ENCODE measurements at places on chromosomes 7 and 10.

DNA sequence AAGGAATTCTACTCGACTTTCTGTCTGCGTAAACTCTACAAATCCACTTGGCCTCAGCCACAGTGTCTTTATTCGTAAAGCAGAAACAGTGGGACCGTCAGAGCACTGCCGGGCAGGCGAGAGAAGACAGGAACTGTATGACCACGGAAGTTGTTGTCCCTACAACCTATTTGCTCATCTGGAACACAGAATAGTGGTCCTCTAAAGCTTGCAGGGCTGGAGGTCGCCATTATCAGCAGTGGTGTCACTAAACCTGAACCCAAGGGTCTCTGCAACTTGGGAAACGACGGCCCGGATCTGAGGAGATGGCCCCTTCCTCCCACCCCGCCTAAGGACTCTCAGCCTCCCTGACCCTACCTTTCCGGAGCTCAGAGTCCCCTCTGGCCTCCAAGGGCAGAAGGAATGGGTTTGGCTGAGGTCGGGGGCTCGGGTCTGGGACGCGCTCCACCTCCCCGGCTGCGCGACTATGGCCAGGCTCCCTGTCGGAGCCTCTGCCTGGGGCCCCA, 442 bp downstream of the STYXL1 start:
- DNase-seq = no peak

GRCh38 chr7:44484482-44485313, 5.8 kb downstream of the NUDCD3 start:
- DNase-seq = no peak

GRCh38 chr7:84195295-84196060, 889 bp upstream of the SEMA3A start:
- DNase-seq = no peak

DNA sequence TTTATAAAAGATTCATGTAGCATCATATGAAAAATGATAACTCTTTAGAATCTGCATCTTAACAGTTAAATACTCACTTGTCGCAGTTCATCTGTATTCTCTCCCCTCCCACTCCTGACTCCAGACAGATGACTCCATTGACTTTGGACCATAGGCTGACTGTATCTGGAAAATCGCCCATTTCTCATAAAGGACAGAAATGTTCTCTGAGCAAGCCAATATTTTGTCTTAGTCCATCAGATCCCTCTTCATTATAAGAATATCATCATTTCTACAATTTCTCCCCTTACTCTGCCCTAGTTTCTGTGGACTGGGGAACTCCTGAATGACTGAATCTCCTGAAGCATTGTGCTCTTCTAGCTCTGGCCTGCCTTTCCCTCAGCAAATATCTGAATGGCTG, 125.4 kb downstream of the SEMA3D start:
- no peak for DNase-seq

Data from iPS DF 19.7 (cell line).